ENCODE measurements at places on chromosomes 12 and 14. TPM values are rescaled to one million over a fixed set of nuclear protein-coding genes. Genes with fewer than 3 reads are reported as not detected.

DNA sequence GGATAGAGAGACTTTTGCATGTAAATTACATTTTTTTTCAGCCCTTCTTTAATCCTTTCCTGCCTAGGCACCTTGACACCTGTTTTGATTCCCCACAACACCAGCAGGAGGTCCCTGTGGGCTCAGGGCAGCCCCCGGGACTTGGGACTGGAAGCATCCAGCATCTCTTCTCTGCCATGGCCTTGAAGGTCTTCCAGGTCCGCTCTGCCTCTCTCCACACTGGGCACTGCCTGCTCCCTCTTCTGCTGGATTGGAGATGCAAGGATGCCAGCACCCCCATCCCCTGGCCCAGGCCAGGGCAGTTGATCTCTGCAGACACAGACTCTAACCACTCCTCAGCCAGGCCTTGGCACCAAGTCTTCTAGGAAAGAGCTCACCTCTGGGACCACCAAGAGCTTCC lies 134.5 kb upstream of the C14orf180 start:
- no peak for DNase-seq
- no peaks in the 10 kb centered on the region for H3K4me1 ChIP-seq
- no peaks in the 10 kb centered on the region for H3K36me3 ChIP-seq
- peaks cover 13% of the 10 kb centered on the region for H3K27me3 ChIP-seq
- H3K4me3 ChIP-seq = no peak overlapping the region
- H3K27ac ChIP-seq = no peak overlapping the region

GRCh38 chr14:50335389-50335788 lies 23.3 kb downstream of the DMAC2L start:
- no peak overlapping the region for H3K4me3 ChIP-seq
- H3K27ac ChIP-seq = peak overlapping the region; percentile 49
- no peaks in the 10 kb centered on the region for H3K27me3 ChIP-seq
- peak; percentile 76 for DNase-seq

DNA sequence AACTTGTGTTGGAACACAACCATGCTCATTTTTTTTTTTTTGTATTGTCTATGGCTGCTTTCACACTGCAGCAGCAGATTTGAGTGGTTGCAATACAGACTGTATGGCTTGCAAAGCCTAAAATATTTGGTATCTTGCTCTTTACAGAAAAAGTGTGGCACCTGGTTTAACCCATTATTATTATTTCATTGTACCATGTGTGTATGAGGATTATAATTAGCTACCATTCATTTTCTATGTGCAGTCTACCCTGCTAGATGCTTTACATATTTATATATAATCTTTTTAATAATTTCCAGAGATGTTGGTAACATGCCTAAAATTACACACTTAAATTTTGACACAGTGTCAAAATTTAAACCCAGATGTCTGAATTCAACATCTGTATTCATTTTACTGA lies 37.7 kb downstream of the SPATS2 start:
- no peak overlapping the region for H3K4me3 ChIP-seq
- H3K4me1 ChIP-seq = peaks cover 16% of the 10 kb centered on the region
- no peak overlapping the region for H3K27ac ChIP-seq
- DNase-seq = no peak
- H3K36me3 ChIP-seq = no peaks in the 10 kb centered on the region
- H3K27me3 ChIP-seq = no peaks in the 10 kb centered on the region

DNA sequence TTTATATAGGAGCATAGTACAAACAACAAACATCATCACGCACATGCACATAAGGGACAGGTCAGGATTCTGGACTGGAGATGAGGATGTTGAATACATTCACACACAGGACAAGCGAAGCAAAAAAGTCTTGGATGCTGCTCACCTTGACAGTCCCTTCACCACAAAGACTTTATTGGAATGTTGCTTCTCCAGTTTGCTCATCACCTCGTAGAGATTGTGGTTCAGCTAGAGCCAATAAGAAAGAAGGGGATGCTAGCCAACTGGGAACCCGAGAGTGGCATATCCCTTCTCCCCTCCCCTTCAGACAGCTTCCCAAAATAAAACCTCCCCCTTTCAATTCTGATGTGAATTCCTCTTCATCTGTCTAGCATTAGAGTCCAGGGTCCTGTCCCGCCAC lies 25.4 kb upstream of the SMAGP start:
- H3K27me3 ChIP-seq = no peaks in the 10 kb centered on the region
- H3K36me3 ChIP-seq = no peaks in the 10 kb centered on the region
- no peak overlapping the region for H3K27ac ChIP-seq

GRCh38 chr12:104063712-104064030 lies 660 bp upstream of the HCFC2 start:
- DNase-seq = no peak
- peaks cover 36% of the 10 kb centered on the region for H3K4me1 ChIP-seq
- H3K4me3 ChIP-seq = peak overlapping the region; percentile 81

The CLEC2B gene
- 41.9 TPM for total RNA-seq

The EPYC gene
- total RNA-seq = not detected

All from suprapubic skin (tissue), 4 donors.